Stimulated activated CD4-positive, alpha-beta T cell treated with anti-CD3 and anti-CD28 coated beads, Interleukin-12 subunit alpha, Interleukin-12 subunit beta, amount 100 ng/mL, for 4 hours (primary cell): ENCODE measurements at places on chromosomes 3 and 15.

DNA sequence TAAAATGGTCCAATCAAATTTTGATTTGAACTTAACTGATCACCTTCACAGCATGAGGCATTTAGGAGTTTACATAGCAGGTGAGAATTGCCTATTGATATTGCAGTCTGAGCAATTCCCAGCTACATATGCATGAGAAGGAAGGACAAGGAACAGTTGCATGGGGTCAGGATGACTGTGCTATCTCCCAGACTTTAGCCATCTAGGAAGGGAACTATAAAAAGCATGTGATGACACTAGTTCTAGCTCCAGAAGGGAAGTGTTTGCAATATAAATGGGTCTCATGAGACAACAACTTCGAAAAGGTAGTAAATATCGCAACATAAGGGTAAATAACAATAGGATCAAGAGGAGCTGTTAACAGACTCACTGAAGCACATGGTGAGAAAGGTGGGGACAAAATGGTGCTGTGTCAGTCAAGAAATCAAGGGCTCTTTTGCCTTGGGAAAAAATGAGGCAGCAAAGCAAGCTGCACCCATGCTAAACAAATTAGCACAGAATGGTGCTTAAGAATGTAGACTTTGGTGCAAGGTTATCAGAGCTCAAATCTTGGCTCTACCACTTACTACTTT, 90.4 kb upstream of the SLC2A2 start:
- no peak for DNase-seq

DNA sequence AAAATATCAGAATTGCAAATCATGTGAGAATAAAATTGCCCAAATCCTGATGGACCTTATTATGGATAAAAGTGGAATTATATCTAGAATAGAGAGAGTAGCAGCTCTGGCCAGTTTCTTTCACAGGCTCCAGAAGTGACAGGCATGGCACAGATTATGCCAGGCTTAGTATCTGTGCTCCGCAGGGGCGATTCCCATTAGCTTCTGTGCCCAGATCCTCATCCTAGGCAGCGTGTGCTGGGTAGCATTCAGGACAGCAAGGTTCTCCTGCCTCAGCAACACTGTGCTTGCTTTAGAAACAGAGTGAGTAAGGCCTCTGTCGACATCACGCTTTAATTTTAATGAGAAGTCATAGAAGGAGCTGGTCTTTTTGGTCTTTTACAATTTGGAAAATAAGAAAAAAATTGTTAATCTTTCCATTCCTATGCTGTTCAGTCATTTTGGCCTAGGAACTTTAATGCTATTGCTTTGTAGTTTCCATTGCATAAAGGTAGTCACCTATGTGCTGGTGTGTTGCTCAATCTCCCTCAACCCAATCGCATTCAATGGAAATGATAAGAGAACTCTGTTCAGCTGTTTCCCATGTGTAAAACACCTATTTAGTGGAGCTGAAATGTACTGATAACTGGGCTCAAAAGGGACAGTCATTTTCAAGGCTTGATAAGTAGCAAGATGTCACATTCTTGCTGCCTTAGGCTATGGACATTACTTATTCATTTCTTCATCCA, 770.1 kb downstream of the AGBL1 start:
- DNase-seq: no peak

DNA sequence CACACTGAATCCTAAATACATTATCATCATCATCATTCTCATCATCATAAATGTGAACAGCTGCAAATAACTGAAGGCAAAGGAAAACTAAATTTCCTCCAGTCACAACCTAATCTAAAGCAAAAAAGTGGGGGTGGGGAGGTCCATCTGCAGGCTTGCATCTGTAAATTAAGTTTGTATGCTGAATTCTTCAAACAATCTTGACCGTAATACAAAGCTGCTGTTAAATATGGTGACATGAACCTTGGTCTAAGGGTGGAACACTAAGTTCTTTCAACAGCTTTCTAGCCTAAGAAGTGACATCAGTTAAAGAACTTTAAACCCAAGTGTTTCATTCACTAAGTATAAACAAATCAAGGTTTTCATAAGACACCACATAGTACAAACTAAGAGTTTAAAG, 4.3 kb downstream of the LRRFIP2 start:
- no peak for DNase-seq

DNA sequence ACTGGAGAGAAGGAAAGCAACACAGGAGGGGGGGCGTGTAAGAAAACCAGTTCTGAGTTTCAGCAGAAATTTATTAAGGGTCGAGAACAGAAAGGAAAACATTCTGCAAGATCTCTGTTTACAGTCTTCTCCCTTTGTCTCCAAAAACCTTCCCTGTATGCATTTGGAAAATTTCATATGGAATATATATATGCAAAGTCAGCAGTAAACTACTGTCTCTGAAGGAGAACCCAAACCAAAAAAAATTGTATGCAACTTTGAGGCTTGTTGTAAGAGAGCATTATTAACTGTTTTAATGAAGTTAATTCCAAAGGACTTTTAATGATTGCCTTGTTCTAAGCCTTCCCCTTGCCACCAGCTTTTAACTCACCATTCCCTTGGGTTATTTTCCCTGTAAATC, 238.2 kb upstream of the GPR149 start:
- no peak for DNase-seq

GRCh38 chr15:89247446-89247845, 3.7 kb downstream of the FANCI start:
- no peak for DNase-seq

DNA sequence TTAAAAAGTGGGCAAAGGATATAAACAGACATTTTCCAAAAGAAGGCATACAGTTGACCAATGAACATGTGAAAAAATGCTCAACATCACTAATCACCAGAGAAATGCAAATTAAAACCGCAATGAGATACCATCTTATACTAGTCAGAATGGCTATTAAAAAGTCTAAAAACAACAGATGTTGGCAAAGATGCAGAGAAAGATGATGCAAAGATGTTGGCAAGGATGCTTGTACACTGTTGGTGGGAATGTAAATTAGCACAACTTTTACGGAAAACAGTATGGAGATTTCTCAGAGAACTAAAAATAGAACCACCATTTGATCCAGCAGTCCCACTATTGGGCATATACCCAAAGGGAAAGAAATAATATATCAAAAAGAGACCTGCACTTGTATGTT, 53.5 kb downstream of the TLNRD1 start:
- no peak for DNase-seq

- no peak for DNase-seq
Observed at GRCh38 chr15:90915808-90916440, 12.8 kb downstream of the MAN2A2 start.

- no peak for DNase-seq
Observed at GRCh38 chr3:117226932-117227331, 517.4 kb downstream of the TUSC7 start.

DNA sequence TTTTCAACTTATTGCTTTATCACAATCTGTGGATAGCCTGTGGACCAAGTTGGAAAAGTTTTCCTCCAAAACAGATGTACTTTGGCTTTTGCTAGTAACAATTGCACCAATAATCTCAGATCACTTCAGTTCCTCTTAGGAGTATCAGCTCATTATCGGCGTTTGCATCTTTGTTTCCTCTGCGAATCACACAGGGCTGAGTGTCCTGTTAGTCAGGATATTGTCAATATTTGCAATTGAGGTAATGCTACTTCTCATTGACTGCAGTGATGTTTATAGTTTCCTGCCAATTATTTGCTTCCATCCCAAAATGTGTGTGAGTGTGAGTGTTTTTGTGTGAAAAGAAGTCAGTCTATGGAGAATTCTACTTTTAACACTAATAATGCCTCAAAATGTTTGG, 545.0 kb downstream of the SI start:
- DNase-seq: no peak

GRCh38 chr3:9898467-9899241, 4.0 kb upstream of the IL17RE start:
- DNase-seq: no peak

DNA sequence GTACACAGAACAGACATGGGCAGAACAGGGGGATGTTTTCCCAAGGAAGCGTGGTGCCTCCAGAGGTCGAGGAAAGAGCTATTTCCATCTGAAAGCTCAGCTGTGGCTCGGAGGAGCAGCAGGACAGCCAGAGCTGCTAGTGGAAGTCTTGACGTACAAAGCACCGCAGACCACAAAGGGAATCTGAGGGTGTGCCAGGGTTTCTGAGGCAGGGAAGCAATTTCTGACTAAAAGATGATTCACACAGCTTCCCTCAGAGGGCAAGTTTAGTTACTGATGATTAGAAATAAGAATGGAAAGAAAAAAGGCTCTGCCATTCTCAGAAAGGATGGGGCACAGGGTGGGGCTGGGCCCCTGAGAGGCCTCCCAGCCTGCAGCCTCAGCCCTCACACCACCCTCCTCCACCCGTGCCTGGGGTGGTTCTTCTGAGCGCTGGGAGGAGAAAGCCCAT, 45.8 kb upstream of the SEC13 start:
- peak; percentile 31 for DNase-seq

DNA sequence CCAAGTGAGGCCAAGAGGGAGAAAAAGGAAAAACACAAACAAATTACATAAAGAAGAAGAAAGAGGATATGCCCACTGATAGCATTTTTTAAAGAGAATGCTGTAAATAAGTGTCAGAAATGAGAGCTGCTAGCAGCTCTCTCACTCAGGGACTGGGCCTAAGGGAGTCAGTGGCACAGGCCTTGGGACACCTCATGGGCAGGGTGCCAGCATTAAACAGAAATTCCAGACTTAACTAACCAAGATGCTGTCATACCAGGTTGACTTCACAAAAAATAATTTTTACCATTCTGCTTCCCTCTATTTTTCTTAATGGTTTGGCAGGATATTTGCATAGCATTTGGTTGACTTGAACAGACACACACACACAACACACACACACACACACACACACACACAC, 92.3 kb upstream of the ADAMTSL3 start:
- no peak for DNase-seq

- no peak for DNase-seq
Observed at GRCh38 chr3:63030666-63031065, 155.4 kb upstream of the CADPS start.

DNA sequence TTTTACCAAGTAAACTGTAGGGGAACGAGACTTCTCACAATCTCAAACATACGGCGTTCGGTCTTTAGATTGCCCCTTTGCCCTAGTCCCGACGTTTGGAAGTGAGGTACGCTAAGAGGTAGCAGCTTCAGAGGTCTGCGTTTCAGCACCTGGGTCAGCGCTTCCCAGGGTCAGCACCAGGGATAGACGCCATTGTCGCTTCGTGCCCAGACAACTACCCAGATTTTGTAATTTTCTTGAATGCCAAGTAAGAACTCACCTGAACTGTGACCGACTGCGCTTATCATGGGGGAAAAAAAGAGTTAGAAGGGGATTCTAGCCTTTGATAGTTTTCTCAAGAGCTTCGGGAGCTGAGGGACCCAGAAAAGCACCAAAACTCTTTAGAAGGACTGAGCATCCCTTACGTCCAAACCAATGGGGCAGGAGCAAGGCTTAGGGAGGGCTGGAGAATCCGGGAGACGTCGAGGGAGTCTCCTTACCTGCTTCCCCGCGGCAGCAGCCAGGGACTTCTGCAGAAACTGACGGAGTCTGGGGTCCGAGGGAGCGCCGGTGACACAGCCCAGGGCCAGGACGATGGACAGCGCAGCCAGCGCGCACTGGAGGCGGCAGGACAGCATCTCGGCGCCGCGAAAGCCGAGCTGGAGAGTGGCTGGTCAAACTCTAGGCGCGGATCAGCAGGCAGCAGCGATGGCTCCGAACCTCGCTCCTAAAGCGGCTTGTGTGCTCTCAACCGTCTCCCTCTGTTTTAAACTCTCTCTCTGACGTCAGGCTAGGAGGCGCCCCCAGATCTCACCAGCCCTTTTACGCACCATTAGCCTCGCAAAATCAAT, at the start of gene SST:
Gene SST, minus strand, starts transcription at position 720 of the 830 bp plus-strand sequence. Its CDS starts 103 bp downstream, at position 617.
- DNase-seq: no peak

DNA sequence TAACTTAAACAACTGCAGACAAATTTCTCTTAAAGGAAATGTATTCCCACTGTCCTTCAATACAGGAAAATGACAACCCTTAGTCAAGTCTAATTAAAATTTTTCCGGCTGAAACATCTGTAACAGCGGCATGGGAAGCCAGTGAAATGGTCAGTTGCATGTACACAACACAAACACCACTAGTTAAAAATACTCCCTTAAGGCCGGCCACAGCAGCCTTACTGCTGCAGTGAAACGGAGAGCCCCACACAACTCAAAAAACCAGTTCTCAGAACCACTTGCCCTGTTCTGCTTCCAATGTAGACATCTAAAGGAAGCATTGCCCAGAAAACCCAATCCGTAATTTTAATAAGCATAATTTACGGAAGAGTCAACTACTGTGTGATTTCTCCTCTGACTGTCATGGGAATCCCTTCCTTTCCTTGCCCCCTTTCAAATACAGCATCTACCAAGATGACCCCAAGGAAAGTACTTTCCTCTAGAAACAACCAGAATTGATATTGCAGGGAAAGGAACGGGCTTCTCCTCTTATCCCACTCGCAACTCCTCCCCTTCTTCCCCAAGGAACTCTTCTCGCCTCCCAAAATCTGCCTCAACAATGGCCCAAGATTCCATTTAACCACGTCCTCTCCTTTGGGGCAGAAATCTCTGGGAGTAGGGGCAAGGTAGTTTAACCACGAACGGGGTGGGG, 1.6 kb downstream of the FBN1 start:
- DNase-seq: no peak

DNA sequence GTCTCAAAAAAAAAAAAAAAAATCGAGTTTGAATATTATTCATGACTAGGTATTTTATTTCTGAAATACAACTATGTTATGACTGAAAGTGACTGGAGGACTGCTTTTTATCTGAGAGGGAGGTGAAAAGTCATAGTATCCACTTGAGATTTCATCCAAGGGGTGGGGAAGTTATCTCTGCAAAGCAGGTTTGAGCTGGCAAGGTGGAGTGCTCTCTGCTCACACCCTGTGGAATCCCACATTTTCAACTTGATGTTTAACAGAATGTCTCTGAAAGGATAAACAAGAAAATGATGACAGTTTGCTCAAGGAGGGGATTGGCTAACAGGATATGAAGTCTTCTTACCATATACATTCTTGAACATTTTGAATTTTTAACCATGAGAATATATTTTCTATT, 27.3 kb upstream of the SEC62 start:
- DNase-seq: no peak

GRCh38 chr3:126338790-126339288, 18.4 kb downstream of the KLF15 start:
- no peak for DNase-seq

DNA sequence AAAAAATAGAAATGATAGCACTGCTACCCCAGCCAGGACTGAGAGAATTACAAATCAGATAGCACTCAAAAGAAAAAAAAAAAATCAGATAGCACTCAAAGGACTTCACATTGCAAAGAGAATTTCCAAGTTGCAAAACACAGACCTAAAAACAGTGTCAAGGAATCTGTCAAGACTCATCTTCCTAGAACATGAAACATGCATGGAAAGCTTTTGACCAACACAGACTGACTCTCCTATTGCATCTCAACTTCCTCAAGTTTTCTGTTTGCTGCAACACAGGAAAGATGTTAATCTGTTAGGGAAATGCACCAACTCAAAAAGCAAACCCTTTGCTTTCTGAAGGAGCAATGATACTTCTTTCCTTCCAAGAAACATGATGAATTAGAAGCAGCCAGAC, 42.3 kb downstream of the RAB27A start:
- no peak for DNase-seq

DNA sequence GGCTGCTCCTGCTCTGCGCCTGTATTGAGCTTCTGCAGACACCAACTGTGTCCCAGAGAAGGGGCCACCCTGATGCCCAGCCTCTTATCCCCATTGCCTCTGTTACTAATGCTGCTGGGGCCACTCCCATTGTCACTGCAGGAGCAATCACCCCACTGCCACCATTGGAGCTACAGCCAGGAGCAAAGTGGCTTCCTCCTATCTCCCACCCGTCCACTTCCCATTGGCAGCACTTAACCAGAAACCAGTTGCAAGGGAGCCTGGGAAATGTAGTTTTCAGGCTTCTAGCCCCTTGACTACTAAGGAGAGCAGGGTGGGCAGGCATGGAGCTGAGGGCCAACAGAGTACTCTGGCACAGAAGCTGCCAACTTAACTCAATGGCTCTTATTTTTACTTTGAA, 55.9 kb upstream of the KLF13 start:
- DNase-seq: no peak
